ENCODE measurements at places on chromosomes 1 and 21.

GRCh38 chr1:78032996-78033796 lies 12.6 kb upstream of the GIPC2 start:
- no peak for DNase-seq

DNA sequence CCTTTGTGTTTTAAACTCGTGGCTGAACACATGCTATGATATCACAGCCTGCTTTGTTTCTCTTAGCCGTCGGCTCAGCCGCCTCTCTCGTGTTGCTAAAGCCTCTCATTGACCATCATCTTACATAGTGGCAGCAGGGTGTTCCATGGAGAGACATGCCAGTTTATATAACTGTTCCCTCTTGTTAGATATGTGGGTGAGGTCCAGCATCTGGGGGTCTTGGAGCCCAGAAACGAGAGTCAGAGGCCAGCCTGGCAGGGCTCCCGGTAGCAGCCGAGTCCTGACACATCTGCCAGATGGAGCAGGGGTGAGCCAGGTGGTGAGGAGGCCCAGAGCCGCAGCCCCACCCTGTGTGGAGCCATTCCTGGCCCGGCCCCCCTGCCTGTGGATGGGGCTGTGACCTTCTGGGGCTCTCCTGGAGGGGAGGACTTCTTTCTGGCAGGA lies 11.9 kb downstream of the PODN start:
- no peak for DNase-seq

GRCh38 chr1:8429549-8430110 lies 111.7 kb downstream of the SLC45A1 start:
- no peak for DNase-seq

DNA sequence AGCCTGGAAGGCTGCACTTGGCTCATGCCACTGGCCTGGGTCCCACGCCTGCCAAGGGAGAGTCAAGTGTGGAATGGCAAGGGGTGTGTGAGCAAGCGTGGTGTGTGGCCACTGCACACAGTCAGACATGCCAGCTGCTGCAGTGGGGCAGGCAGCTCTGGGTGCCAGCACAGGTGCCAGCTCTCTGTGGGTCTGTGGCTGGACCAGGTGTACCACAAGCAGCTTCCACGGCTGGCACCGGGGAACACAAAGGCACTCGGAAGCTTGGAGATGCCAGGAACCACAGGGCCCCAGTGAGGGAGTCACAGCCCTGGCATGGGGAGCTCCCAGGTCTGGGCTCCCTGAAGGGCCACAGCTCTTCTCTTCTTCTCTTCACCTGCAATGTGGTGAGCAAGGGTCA lies 34.8 kb downstream of the ACTL8 start:
- DNase-seq = no peak

- no peak for DNase-seq
Measured at GRCh38 chr21:38982096-38982495, 176.4 kb downstream of the ETS2 start.

- no peak for DNase-seq
Measured at GRCh38 chr21:34554227-34554626, 42.2 kb upstream of the KCNE1 start.

DNA sequence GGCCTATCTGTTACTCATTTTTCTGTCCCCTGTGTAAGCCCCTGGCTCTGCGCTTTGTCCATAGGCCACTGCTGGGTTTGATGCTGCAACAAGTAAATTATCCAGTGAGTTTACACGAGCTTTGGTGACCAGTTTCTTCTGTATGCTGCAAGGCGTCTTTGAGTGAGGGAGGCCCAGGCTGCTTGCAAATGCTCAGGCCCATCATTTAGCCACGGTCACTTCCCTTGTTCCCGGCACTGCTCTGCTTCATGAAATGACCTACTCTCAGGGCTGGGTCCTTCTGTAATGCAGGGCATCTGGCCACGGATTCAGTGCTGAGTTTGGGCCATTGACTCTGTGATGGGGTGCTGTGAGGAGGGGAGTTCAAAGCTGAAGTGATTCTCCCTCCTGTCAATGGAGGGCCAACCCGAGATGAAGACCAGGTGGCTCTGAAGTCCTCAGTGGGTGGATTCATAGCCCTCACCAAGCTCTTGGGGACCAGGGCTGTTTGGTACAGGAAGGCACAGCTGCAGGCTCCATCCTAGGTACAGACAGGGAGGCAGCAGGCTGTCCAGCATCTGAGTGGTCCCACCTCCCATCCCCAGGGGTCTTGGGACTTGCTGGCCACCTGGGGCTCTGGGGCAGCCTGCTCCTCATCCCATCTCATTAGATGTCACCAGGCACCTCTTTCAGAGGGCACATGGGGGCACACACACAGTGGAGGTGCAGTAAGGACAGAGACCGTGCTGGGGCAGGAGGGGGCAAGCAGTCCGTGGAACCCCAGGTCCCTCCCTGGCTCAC lies 21.7 kb downstream of the LHX4 start:
- no peak for DNase-seq

DNA sequence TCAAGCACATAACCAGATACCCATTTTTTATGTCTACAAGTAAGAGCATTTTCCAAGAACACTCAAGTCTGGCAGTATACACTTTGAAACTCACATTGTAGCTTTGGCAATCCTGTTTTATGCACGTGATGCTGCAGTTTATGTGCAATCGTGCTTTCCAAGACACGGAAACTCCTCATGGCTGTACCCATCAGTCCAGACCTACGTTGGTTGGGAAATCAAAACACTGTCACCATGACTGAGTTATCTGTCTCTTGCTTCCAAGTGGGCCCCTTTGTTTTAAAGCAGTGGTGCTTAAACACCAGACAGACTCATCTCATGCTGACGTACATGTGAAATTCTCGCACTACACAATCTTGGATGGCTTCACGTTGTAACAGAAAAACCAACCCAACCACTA lies 192.8 kb downstream of the LTN1 start:
- peak; percentile 12 for DNase-seq

GRCh38 chr1:153341431-153341934 lies 7.2 kb downstream of the PGLYRP4 start:
- peak; percentile 2 for DNase-seq

GRCh38 chr1:61523893-61524605 lies 200.9 kb downstream of the TM2D1 start:
- DNase-seq = no peak

DNA sequence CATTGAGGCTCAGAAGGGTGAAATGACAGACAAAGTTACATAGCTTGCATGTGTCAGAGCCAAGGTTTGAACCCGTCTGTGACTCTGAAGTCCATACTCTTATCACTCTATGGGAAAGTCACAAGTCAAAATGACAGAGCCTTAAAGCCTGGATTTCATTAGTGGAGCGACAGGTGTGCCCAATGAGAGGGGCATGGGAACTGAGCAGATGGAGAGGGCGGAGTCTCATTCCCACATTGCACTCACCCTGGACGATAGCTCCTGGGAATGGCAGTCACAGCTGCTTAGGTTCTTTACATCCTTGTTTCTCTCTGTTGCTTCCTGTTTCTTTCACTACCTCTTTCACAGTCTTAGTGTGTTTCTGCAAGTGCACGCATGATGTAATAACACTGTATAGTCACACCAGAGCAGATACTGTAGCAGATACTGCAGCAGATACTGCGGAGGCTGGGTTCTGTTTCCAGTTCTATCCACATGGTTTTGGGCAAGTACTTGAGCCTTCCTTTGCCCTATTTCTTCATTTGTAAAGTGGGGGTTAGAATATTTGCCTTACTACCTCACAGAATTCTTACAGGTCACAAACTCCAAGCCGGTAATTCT lies 127.2 kb downstream of the ZSCAN20 start:
- no peak for DNase-seq

DNA sequence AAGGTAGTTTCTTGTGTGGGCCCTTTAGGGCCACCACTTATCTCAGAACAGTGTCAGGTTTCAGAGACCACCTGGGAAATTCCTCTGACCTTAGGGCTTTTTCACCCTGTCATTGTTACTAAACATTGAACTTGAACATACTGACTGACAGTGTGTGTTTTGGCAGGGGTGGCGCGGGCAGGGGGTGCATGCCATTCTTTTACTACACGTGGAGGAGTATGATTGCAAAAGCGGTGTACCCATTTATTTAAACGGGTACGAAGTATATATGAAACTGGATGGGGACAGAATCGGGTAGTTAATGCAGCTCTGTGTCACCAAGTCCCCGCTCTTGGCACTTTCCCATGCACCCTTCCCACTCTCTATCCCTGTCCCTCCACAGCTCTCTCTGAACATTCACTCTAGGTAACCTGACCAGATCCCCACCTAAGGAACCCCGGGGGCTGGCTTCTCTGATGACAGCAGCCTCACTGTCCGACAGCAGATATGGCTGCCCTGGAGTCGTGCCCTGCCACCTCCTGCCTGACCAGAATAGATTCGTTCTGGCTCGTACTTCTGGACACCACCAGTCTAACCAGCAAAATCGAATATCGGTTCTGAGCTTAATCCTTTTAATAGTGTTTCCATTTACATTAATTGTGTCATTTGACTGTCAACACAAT lies 51.3 kb downstream of the NFASC start:
- DNase-seq = no peak

GRCh38 chr21:32475162-32475812 lies 62.8 kb downstream of the EVA1C start:
- DNase-seq = no peak

GRCh38 chr1:61740751-61741700 lies 1.3 kb upstream of the PATJ start:
- DNase-seq = no peak

GRCh38 chr1:76763738-76764137 lies 103.5 kb upstream of the ST6GALNAC5 start:
- no peak for DNase-seq

DNA sequence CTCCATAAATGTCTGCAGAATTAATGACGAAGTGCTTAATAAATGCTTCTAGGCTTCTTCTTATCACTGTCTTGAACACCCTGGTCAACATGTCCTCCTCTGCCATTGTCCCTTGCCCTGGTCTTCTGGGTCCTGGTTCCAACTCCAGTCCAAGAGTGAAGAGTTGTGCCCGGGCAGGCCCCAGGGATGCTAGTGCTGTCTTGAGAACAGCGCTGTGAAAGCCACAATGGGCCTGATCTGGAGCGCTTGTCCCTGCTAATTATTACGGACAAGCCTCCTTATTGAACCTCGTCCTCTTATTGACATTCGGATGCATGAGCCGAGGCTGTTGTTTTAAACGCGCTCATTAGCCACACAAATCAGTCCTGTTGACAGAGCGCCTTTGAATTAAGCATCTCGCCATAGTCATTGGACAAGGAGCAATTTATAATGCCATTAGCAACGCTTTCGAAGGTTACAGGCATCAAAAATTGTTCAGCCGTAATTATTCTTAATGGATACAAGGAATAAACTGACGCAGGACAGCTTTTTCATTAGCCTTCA lies 211.6 kb upstream of the POU3F1 start:
- no peak for DNase-seq

DNA sequence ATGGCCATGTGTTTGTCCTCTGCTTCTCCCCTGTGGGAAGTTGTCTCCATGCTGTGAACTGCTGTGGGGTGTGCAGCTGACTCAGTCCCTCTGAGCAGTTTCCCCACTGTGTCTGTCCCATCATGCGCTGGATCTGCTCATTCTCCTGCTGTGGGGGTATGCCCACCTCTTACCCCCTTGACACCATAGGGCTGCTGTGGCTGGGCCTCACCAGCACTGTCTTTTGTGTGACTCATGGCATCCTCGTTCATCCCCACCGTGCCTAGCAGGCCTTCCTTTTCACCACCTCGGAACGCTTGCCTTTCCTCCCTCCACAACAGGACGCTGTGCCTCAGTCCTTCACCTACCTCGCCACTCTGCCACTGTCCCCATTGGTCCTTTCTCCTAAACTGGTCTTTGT lies 27.3 kb downstream of the VANGL2 start:
- no peak for DNase-seq

DNA sequence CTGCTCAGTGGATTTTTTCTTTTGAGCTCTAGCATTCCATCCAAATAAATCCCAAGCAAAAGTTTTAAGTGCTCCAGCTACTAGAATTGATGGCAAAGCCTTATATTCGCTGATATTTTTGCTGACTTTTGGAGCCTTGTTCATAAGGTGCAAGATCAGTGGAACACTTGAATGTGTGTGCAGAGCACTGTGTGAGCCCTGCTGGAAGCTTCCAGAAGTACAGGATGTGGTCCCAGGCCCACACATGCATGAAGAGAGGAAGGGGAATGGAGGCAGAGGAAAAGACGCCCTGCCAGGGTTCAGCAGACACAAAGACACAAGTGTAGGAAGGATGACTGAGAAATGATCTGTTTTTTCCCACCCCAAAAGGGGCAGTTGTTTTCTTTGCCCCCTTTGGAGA lies 169.4 kb downstream of the KCNJ6 start:
- no peak for DNase-seq

GRCh38 chr1:118821801-118822200 lies 166.3 kb downstream of the TBX15 start:
- DNase-seq = no peak

- no peak for DNase-seq
Measured at GRCh38 chr1:236451796-236452373, 57.8 kb downstream of the EDARADD start.

- DNase-seq = no peak
Measured at GRCh38 chr1:115829947-115830346, 11.0 kb downstream of the NHLH2 start.

GRCh38 chr1:203593723-203594122 lies 32.9 kb upstream of the ATP2B4 start:
- peak; percentile 46 for DNase-seq

DNA sequence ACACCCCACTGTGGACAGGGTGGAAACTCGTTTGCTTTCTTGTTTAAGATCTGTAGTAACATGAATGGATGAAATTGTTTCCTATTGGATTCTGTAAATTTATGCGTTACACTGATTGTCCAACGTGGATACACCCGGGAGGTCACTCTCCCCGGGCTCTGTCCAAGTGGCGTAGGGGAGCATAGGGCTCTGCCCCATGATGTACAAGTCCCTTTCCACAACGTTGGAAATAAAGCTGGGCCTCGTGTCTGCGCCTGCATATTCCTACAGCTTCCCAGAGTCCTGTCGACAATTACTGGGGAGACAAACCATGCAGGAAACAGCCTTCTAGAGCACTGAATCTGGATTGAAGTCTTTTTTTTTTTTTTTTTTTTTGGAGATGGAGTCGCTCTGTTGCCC lies 1.4 kb downstream of the RCC1 start:
- no peak for DNase-seq

- no peak for DNase-seq
Measured at GRCh38 chr21:44942566-44942965, 2.7 kb downstream of the SLX9 start.

DNA sequence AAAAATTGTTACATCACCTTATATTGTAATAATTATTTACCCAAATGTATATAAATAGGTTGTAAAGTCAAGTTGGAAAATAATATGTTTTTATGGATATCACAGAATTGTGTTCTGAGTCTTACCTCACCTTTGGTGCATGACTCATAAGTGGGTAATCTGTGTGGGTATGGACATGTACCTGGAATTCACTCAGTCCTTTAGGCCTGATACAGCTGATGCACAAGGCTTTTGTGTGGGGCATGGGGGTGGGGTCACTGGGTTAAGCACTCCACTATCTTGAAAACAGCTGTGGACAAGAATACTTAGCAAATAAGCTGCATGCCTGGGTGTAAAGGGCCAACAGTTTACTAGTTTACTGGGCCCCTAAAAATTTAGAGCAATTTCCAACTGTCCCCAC lies 34.4 kb downstream of the INKA2 start:
- peak; percentile 38 for DNase-seq
